ENCODE measurements at places on chromosomes 12 and 14.

- no peak for DNase-seq
These were observed 139.3 kb downstream of the TTC7B start for GRCh38 chr14:90676912-90677311.

- no peak for DNase-seq
These were observed 21.0 kb downstream of the TMEM116 start for GRCh38 chr12:111991946-111992345.

- DNase-seq: no peak
These were observed 25.6 kb downstream of the EMP1 start for GRCh38 chr12:13222076-13222475.

GRCh38 chr14:24162093-24162492 is 1.0 kb downstream of the IRF9 start:
- DNase-seq: no peak

- DNase-seq: no peak
These were observed 95.4 kb downstream of the NKX2-1 start for GRCh38 chr14:36424478-36425102.

DNA sequence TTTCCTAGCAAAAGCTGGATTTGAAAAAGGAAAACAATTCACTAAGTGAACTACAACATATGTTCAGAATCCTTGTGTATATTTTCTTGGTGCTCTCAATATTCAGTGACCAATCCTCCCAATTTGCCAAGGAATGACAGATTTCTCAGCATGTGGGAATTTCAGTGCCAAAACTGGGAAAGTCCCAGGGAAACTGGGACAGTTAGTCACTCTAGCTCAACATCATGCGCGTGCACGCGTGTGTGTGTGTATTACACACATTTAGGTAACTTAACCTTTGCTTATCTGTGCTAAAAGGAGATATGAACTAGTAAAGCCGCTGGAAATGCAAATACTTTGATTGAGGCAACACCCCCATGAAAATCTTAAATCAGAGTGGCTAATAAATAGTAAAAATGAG is 26.1 kb upstream of the SLC6A13 start:
- DNase-seq: no peak

DNA sequence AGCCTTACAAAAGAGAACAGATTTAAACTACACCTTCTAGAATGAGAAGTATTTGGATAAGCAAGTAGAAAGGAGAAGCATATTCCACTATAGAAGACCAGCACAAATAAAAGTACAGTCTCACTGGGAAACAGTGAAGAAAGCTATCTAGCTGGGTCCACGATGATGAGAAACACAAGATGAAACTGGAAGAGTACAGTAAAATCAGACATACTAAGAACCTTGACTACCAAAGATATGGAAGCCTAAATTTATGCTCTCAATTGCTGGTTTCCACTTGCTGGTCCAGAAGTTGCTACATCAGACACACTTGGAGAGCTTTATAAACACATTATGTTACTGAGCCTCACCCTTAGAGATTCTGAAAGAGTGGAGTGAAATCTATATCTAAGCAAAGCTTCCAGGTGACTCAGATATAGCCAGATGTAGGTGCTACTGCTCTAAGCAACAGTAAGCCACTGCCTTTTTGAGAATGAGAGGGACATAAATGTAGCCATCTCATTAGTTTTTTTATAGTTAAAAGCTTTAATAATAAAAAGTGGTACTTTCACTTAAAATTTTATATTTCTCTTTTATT is 96.3 kb upstream of the BBS10 start:
- DNase-seq: no peak

DNA sequence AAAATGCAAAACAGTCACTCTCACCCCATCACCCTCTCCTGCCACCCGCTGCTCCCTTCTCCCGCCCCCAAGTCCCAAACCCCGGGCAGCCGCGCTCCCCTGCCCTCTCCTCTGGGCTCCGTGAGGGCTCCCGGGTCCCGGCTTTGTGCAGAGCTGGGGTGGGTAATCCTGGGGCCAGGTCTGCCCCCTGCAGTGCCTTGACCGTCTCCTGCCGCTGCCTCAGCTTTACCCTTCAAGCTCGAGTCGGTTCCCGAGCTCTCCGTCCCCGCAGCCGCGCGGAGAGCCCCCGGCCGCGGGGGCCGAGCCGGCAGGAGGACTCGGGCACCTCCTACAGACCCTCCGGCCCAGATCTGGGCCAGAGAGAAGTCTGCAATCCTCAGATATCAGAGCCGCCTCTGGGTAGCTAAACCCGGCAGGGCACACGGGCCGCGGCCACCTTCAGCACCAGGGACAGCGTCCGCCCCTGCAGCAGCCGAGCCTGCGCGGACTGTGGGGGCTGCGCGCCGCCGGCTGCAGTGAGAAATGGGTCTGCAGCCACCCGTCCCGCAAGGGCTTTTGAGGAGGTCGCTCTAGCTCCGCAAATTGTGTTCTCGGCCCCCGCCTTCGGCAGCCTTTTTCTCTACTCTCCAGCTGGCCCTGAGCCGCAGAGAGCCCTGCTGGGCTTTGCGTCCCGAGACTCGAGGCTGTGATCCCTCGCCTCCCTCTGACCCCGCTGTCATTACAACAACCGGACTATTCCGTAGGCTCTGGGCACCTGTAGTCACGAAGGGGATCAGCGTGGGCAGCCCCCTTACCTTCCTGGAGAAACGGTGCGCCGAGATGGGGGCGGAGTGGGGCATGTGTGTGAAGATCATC is 1.2 kb downstream of the PRMT8 start:
- DNase-seq: no peak

- no peak for DNase-seq
These were observed 329.8 kb downstream of the ATP23 start for GRCh38 chr12:58270966-58271705.

- DNase-seq: no peak
These were observed 296.5 kb upstream of the TMEM132C start for GRCh38 chr12:127970491-127970890.

- no peak for DNase-seq
These were observed 9.5 kb downstream of the CORO1C start for GRCh38 chr12:108721824-108722223.

DNA sequence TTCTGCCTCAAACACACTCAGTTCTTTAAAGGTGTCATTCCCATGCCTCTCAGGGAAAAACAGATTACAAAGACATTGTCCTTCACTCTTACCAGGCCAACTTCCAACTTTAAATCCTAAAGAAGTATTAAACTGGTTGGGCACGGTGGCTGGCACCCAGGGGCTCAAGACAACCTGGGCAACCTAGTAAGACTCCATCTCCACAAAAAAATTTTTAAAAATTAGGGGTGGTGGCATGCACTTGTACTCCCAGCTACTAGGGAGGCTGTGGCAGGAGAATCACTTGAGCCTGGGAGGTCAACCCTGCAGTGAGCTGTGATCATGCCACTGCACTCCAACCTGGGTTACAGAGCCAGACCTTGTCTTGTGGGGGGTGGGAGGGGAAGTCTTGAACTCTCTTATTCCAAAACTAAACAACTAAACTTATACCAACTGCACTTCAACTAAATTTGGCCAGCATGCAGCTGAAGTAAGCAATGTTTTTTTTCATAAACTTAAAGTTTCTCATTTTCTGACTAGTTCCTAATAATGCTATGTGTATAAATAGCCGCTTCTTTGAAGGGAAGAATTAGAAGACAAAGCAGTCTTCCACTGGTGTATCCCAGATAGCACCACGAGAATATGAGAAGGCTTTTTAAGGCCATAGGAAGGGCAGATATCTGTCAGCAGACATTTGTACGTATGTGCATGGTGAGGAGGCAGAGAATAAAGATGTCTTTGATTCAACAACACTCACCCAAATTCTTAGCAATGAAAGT is 2.4 kb downstream of the SLC11A2 start:
- DNase-seq: no peak

- DNase-seq: no peak
These were observed 4.5 kb downstream of the CNOT2 start for GRCh38 chr12:70247653-70248199.

DNA sequence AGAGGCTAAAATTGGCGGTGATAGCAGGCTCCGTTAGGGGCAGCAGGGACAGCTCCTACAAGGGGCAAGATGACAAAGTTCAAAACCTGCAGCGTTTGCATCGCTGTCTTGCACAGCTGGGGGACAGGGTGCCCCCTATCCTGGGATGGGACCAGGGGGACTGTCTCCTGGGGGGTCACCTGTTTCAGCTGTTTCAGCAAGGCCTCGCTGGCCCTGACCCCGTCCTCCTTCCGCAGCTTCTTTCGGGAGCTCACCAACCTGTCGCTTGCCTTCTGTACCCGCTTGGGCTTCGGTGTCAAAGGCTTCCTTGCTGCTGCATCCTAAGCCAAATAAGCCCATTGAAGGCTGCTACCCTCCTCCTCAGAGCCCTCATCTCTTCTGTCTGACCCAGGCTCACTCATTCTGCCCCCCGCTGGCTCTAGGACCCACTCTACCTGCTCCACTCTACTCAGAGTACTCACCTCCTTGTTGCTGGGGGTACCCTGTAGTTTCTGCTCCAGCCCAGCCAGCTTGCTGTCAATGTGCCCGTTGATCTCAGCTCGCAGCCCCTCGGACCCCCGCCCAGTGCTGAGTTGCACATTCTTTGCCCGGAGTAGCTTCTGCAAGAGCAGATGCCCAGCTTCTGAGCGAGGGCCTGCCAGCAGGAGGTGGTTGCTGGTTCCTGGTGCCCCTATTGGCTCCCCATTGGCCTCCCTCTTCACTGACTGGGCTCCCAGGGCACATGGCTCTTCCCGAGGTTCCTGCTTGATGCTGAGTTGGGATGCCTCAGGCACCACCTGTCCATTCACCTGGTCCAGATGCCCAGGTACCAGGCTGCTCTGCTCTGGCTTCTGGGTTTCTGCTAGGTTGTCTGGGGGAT is 12.4 kb upstream of the PRKAG1 start:
- no peak for DNase-seq

DNA sequence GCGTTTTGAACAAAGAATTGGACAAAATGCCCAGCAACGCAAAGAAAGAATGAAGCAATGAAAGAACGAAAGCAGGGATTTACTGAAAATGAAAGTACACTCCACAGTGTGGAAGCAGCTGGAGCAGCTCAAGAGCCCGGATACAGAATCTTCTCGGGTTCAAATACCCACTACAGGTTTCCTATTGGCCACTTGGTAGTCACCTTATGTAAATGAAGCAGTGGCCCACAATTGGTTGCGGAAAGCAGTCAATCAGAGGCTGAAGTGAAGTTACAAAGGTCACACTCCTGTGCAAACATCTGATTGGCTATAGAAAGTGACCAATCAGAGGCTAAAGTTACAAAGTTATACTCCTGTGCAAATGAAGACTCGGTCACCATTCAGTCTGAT is 15.0 kb upstream of the PPP1R13B start:
- no peak for DNase-seq

DNA sequence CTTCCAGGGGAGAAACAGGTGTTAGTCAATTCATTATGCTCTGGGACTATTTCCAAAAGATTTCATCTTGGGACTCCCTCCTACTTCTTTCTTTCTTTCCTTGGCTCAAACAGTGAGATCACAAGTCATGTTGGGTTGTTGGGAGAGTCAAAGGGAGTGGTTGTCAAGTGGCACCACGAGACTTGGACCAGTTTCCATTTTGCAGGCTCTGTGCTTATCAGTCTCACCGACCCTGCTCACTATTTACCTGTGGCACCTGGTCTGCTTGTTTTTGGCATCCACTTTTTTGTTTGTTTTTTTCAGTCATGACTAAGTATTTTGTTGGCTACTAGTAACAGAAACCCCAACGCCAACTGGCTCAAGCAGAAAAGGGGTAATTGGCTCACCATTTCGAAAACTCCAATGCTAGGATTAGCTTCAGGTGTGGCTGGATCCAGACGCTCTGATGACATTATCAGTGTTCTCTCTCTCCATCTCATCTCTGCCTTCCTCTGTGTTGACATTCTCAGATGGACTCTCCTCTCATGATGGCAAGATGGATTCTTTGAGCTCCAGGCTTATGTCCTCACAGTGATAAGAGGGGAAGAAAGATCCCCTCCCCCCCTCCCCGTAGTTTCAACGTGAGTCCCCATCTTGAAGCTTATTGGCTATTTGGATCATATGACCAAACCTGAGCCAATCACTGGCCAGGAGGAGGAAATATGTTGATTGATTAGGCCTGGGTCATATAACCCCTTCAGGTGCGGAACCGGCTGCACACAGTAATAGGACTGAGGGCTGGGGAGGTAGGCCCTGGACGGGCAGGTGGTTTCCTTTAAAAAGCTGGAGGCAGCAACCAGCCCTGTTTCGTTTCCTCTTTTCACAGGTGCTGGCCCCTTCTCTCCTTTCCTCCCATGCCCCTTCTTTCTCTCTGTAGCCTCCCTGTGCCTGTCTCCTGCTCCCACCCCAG is 84.2 kb downstream of the AACS start:
- no peak for DNase-seq

DNA sequence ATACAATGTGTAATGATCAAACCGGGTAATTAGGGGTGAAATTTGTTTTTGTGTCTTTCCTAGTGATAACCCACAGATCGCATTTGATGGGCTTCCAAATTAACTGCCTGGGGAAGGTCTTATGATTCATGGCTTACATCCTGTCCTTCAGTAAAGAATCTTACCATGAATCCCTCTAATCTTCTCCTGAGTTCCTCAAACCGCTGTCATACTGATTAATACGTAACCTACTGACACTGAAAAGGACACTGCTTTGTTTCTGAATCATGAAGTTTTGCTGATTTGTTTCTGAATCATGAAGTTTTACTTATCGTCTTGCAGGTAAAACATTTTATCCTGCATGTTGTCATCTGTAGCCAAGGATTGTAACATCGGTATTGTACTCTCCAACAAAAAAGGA is 52.0 kb upstream of the CRY1 start:
- no peak for DNase-seq

GRCh38 chr12:12898136-12898717 is 6.9 kb downstream of the GPRC5A start:
- no peak for DNase-seq

- DNase-seq: no peak
These were observed 15.3 kb downstream of the PELI2 start for GRCh38 chr14:56133547-56133946.

DNA sequence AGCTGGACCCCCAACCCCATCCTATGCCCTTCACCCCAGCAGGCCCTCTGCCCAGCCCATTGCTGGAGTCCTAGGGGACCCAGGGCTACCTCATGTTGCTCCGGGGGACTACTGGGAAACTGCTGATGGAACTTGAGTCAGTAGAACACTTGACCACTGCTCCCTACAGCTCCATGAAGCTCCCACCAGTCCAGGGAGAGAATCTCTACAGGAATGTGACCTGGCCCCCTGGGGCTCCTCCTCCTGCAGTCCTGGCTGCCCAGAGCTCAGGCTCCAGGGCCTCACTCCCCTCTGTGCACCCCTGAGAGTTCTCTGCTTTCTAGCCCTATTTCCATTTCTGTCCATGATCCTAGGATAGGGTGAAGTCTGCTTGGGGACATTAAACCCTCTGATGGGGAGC is 10.8 kb upstream of the AQP2 start:
- no peak for DNase-seq

DNA sequence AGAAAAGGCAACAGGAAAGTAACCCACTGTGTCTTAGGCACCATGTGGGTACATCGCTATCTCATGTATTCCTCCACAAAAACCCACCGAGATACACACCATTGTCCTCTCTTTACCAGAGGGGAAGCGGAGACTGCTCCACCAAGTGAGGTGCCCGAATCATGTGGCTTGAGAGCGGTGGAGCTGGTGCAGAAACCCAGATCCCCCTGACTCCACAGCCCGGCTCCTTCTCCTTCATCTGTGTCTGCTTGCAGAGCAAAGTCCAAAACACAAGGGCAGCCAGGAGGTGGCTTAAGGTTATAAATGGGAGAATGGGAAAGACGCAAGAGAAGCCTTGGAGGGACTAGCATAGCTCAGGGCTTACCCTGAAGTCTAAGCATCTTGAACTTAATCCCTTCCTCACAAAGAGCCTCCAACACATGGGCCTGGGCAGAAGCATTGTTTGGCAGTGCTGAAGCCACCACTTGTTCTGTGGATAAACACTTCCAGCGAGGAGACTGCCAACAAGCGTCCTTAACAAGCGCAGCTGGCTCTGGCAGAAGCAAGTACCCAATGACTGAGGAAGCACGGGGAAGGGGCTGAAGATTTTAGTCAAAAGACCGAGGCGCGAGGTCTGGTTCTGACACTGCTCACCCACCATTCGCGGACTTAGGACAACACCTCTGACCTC is 83.0 kb downstream of the TTC7B start:
- peak; percentile 79 for DNase-seq
